ENCODE measurements at places on chromosomes 16 and 17.

DNA sequence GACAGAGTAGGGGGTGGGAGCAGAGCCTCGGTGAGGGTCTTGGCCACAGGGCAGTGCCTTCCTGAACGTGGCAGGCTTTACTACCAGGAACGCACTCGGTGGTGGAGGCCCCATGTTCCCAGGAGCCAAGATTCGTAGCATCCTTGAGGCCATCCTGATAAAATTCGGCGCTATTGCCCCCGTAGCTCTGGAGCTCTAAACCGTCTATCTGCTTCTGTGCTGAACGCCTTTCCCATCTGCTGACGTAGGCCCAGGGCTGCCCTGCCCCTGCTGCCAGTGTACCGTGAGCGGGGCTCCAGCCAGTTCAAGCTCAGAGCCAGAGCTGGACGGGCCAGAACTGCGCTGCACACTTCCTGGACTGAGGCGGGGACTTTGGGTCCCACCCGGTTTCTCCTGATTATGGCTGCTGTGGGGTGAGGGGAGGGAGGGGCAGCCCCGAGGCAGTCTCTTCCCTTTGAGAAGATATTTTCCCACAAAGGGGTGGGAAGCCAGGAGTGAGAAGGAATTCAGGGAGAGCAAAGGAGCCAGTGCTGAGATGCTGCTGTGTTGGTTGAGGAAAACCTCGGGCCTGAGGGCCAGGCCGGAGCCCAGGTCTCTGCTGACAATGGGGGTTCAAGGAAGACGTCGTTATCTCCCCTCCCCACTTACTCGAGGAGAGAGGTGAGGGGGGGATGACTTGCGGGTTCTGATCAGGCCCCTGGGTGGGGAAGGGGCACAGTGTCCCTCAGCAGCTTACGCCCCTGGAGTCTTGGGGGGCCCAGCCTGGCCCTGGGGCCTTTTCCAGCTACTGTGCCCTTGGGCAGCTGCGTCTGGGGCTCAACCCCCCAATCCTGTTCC lies 29.4 kb downstream of the OR1D5 start:
- no peak for DNase-seq

DNA sequence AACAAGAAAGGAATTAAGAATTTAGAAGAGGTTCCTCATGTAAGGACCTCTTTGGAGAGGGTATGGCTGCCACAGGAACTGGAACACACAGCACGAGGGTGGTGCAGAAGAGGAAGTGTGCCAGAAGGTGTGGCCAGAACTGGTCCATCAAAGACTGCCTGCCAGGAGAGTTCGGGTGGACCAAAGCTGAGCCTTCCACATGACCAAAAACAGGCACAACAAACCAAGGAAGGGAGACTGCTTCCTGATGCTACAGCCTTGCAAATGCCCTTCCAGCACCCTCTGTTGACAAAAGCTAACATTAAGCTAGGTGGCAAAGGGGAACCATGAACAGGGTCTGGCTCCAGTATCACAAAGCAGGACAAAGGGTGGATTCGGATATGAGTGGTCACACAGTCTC lies 125.8 kb upstream of the TMEM97 start:
- no peak for DNase-seq

DNA sequence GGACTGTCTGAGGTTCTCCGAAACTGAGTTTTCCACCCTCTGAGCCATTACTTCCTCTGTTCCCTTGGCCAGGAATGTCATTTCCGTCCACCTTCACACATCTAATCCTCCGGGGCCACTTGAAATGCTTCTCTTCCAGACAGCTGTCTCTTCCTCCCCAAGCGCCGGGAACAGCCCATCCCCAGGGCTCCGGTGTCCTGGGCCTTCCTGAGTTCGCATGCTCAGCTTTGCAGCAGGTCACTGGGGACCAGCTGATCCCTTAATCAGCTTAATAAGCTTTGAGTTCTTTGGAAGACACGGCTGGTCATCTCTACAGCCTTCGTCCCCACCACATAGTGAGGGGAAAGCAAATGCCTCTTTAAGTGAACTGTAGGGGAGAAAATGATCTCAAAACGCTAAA lies 123.4 kb downstream of the DYNLRB2 start:
- DNase-seq: no peak

DNA sequence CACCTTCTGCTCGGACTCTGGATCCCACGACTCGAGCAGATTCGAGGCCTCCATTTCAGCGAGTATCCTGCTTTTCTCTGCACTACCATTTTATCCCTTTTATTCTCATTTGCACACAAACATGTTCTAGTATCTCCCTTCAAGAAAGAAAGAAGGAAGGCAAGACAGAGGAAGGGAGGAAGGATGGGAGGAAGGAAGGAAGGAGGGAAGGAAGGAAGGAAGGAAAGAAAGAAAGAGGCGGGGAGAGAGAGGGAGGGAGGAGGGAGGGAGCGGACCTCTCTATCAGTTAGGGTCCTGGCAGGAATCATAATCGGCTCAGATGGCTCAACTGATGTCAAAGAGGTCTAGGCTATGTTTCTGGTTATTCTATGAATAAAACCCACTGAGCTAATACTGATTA lies 10.3 kb upstream of the KSR1 start:
- DNase-seq: no peak

GRCh38 chr17:10197721-10198508 lies 491 bp downstream of the GAS7 start:
- no peak for DNase-seq

DNA sequence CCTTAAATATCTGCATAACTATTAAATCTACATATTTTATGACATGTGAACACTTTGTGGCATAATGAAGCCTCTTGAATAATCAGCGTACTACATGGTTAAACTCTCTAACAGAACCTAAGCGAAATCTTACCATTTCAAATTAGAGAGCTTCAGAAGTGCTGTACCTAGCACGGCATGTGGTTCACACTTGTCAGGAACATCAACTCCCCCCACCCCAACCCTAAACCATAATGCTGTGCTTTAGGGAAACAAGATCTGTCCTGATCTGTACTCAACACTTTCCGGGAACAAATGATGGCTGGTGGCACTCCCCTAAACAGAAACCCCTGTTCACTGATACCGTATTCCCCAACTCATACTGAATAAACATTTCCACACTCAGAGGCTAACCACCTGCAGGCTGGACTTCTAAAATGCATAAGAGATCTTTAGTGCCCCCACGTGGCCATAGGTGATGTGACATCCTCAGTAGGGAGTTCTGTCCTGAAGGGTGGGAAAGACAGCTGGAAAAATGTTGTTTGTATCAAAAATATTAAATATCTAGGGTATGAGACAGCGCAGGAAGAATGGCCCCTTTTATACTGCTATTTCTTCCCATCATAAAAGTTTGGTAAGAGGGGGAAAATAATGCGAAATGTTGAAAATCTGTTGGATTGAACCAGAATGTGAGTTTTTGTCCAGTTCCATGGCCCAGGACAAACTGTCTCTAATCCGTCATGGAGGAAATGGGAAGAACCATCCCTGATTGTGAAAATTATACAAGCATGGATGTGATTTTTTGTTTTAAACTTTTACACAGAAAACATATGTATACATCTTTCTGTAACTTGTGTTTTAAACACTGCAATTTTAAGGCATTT lies 88.6 kb downstream of the USP31 start:
- DNase-seq: peak; percentile 52

- DNase-seq: no peak
Observed at GRCh38 chr16:24170407-24170806, 85.7 kb upstream of the CACNG3 start.

GRCh38 chr17:56074361-56074890 lies 78.8 kb upstream of the ANKFN1 start:
- no peak for DNase-seq

DNA sequence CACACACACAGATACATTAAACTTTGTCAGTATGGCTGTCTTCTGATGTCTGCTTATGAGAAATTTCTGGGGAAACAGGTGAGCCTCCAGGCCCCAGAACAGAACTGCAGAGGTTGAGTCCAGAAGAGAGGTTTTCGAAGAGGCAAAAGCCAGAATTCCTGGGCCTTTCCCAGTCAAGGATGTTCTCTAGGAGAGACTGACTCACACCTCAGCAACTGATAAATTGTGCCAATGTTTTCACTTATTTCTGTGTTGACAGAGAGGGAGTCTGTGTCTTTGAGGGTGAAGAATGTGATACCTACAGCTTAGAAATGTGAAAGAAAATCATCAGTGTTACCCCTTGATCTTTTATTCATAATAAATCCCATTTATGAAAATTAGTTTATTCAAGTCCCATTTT lies 30.3 kb downstream of the LDHD start:
- no peak for DNase-seq

- no peak for DNase-seq
Observed at GRCh38 chr16:72597938-72598337, 426.0 kb upstream of the PMFBP1 start.

DNA sequence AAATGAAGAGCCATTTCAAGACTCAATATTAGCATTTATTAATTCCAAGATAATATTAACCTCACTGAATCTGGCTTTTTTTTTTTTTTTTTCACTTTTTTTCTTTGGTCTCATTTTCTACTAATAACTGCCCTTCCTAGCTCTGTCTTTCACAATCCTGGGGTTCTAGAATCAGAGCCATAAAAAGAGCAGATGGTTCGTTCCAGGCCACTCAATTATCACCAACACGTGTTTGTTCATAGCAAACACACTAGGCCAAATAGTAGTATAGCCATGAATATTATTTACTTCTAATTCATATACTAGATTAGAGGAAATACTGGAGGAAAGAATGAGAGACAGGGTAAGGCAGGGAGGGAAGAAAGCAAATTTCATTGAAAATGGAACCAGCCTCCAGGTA lies 39.8 kb downstream of the TEX2 start:
- DNase-seq: no peak

DNA sequence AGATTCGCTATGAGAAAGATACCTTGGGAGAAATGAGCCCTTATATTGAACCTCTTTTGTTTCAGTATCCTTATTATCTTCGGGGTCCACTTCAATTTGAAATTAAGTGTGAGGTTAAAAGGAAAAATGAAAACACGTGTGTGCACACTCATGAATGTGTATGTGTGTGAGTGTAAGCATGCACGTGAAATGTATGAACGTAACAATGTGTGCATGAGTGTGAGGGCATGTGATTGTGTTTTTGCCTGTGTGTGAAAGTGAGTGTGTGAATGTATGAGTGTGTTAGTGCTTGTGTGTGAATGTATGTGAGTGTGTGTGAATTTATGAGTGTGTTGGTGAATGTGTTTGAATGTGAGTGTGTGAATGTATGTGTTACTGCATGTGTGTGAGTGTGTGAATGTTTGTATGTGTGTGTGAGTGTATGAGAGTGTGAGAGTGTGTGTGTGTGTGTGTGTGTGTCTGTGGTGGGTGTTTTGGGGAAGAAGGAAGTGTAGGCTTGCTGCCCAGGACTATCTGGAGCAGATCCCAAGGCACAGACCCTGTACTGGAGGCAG lies 224.0 kb upstream of the CDH13 start:
- DNase-seq: no peak

DNA sequence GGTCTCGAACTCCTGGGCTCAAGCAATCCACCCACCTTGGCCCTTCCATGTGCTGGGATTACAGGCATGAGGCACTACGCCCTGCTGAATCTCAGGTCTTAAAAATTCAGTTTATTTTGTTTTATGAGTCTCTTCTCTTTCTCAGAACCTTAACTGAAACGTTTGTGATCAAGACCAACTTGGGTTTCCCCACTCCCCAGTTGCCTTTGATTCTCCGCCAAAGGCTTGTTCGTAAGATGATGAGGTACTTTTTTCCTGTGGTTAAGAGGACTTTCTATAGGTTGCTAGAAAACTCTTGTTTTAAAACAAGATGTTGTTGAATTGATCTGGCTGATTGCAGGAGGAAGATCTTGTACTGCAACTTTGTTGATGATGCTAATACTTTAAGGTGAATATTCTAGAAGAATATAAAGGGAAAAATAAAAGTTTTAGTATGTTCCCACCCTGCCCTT lies 11.7 kb downstream of the ABCC1 start:
- no peak for DNase-seq

DNA sequence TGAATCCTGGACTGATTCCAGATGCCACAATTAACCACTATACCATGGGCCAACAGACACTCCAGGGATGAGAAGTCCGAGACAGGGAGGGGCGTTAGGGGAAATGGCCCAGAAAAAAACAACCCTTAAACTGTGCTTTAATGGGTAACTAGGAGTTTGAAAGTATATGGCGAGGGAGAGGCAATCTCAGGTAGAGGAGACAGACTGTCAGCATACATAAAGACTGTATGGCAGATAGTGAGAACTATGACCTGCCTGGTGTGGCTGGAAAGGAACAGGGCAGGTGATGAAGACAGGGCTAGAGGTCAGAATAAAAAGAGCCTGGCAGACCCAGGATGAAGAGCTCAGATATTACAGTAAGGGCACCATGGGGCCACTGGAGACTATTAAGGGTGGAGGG lies 8.1 kb downstream of the ZZEF1 start:
- no peak for DNase-seq

DNA sequence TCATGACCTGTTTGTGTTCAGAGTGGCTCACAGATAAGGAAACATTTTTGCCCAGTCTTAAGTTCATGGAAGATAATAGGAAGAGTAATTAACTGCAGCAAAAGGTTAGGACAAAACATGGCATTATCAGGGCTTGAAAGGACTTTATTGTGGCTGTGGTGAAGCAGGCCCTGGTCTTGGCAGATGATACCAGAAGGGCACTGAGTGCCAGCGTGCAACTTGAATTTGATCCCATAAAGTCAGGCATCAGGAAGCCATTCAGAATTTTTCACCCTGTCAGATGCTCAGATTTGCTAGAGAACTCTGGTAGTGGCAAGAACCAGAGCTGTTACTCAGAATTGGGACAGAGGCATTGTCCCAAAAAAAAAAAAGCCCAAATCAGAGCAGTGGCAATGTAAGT lies 11.2 kb upstream of the COG7 start:
- DNase-seq: no peak

DNA sequence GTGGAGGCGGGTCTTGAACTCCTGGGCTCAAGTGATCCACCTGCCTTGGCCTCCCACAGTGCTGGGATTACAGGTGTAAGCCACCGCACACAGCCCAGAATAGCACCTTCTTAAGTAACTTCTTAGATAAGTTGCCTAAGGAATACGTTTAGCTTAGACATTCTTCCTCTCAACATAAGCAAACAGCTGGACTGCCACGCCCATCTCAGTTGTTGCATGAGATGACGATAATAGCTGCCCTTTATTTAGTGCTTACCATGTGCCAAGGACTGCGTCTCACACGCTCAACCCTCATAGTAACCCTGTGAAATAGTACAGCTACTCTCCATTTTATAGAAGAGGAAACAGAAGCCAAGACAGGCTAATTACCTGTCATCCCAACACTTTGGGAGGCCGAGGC lies 11.8 kb downstream of the HASPIN start:
- DNase-seq: no peak

Data from skin of body (tissue), 3 donors.